ENCODE measurements at places on chromosomes 5 and 9. TPM values are rescaled to one million over a fixed set of nuclear protein-coding genes. Genes with fewer than 3 reads are reported as not detected.

Gene NUTM2F
- polyA plus RNA-seq = not detected

Gene PTCH1
- polyA plus RNA-seq = 4.0 TPM

Gene TEX10
- 10.0 TPM for polyA plus RNA-seq

Gene CORO2A
- polyA plus RNA-seq = 0.36 TPM
